ENCODE measurements at places on chromosomes 5 and 9.

GRCh38 chr9:121718084-121718483 is 66.7 kb downstream of the DAB2IP start:
- no peak for DNase-seq

- DNase-seq, result no peak
Observed at GRCh38 chr9:108547411-108548135, 308.2 kb downstream of the ACTL7B start.

GRCh38 chr9:124621371-124622328 is 114.5 kb upstream of the NR5A1 start:
- no peak for DNase-seq

DNA sequence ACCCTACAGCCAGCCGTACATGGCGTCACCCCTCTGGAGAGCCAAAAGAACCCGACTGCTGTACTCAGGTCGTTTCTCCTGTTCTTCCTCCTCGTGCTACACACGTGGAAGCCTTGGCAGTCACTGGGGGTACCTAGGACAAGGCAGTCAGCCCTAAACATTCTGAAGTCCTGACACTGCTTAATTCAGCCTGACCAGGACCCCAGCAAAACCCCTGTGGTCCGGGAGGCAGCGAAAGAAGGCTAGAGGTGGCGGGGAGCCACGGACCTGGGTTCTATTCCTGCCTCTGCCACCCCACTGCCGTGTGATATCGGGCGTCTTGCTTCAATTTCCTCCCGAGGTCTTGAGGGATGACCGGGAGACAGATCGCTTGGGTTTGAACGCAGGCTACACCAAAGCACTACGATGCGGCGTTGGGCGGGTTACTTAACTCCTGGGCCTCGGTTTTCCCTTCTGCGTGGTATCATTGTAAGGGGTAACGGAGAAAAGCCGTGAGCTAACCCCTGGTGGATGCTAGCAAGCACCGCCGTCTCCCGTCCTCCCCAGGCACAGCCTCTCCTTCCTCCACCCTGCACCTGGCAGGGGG is 429 bp upstream of the ARL10 start:
- no peak for DNase-seq

DNA sequence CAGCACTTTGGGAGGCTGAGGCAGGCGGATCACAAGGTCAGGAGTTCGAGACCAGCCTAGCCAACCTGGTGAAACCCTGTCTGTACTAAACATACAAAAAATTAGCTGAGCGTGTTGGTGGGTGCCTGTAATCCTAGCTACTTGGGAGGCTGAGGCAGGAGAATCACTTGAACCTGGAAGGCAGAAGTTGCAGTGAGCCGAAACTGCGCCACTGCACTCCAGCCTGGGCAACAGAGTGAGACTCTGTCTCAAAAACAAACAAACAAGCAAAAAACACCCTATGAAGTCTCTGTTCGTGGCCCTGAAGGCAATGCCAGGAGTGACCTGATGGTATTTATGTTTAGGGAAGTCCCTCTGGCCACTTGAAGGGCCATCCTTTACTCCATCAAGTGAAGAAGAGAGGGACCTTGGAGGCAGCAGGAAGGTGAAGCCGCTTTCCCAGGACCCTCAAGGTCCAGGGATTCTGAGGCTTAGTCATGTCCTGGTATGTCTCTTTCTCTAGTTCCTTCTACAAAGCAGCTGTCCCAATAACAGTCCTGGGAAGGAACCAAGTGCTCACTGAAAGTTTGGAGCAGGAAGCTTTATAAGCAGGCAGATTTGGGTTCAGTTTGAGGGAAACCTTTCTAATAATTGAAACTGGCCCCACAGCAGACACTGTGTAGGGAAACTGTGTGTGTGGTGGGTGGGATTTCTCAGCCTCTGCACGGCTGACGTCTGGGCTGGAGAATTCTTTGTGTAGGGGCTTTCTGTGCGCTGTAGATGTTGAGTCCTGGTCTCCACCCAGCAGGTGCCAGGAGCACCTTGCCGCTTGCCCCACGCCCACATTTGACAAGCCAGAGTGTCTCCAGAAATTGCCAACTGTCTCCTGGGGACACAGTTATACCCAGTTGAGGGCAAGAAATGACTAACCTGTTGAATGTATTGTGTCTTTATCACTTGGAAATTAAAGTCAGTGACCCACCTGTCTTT is 12.5 kb downstream of the PHF2 start:
- DNase-seq, result no peak

DNA sequence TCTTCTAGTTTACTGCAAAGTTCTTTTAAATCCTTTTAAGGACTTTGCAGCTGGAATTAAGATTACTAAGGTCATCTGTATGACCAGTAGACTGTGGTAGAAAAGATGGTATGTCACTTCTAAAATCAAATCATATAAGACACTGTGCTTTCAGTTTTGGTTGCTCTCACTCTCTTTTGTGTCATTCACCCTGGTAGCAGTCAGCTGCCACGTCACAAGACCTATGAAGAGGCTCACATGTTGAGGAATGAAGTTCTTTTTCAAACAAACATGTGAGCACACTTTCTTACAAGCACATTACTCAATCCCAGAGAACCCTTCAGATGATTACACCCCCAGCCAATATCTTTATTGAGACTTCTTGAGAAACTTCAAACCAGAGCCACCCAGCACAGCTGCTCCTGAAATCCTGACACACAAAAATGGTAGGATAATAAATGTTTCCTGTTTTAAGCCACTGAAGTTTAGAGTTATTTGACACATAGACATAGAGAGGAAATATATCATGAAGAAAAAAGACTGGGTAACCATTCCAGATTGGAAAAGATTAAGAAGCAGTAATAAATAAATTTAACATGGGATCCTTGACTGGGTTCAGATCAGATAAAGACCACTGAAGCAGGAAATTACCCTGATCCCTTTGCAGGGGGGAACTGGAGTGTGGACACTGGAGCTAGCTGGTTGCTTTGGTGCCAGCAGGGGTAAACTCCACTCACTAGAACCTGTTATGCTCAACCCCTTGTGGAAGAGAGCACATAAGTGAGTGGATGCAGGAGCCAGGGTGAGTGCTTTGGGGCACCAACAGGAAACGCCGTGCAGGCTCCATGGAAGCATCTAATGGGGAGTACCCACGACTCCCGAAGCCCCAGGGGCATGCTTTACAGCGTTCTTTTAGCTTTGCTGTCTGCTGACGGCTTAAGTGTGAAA is 64.1 kb downstream of the SLCO4C1 start:
- DNase-seq, result no peak

- DNase-seq, result no peak
Observed at GRCh38 chr9:15386465-15386864, 36.2 kb upstream of the SNAPC3 start.

- no peak for DNase-seq
Observed at GRCh38 chr5:127561254-127561653, 43.8 kb downstream of the PRRC1 start.

- DNase-seq, result peak; percentile 72
Observed at GRCh38 chr5:16152601-16153568, 26.7 kb downstream of the MARCHF11 start.
